ENCODE measurements at places on chromosomes 3 and 15.

GRCh38 chr3:192812743-192813383, 85.5 kb upstream of the FGF12 start:
- DNase-seq: no peak

- DNase-seq: no peak
Observed at GRCh38 chr3:18247139-18247695, 177.9 kb downstream of the SATB1 start.

DNA sequence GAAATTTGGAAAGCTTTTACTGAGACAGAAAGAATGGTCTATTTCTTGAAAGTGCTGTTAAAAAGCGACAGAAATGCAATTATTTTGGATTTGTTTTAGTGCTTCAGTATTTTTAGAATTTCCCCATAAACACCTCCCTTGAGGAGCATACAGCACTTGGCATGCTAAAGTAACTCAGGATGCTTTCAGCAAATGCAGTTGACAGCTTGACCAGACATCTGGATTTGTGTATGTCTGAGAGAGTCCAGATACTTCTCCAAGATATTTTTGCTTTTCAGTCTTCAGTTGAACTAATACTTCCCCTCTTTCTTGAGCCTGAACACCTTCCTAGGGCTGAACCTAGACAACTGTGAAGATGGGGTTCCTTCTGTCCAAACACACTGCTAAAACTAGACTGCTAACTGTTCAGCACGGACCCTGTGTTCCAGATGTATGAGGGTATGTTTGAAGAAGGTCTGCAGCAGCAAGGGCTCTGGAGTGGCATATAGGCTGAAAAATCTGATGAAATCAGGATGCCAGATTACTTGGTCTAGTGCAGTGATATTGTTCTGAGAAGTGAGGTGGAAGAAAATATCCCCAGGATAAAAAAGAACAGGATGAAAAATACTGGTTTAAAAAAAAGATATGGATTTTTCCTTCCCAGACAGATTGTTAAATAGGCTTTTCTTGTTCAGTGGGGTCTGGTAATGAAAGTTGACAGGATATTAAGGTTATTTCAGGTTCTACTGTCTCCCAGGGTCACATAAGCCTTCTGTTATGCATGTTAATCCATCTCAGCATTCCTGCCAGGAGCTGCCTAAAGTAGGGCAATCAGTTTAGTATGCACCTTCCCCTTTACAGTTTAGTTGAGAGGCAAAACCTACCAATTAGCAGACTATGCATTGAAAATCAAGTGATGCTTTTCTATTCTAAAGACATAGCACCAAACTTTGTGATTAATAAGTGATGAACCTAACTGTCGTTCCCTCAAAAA, 516.9 kb upstream of the TBL1XR1 start:
- no peak for DNase-seq

- DNase-seq: no peak
Observed at GRCh38 chr3:127858937-127859336, 36.6 kb upstream of the MGLL start.

- DNase-seq: no peak
Observed at GRCh38 chr3:124230998-124231397, 239.1 kb upstream of the ROPN1 start.

DNA sequence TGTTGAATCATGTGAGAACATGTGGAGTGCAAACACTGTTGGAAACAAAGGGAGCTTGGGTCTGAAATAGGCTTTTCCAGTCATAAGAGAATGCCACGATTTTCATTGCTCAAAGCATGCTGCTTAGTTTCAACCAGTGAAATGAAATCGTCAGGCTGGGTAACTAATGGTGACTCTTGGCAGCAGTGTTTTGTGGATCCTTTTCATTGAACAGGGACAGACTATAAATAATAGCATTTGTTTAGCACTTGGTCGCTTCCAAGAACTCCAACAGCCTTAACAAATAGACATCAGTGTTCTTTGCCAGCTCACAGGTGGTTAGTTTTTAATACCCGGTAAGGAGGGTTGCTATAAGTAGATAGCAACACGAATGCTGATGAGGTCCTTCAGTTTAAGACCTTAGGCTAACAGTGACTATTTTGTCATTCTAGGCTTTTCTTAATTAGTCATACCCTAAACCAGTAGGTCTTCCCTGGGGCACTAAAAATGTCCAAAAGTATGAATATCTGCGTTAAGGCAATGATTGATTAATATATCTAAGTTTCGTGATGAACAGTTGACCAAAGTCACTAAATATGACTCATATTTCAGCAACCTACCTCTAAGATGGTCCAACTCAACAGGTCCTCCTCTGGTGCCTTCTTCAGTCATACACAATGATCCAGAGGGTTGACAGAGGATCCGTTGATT, 15.8 kb downstream of the TP63 start:
- no peak for DNase-seq

DNA sequence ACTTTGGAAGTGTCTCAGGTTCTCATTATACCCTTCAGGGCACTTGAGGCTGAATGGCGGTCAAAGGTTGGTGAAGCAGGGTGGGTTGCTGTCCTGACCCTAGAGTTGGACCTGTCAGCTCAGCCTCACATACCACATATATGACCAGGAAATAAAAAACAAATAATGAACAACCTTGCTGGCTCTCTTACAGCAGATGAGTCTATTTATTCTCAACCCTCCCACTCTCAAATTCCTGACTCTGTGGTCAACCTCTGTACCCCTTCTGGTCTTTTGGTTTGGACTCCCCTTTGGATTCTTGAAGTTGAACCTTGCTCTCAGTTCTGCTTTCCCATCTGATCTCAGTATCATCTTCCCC, 16.9 kb downstream of the PPP2R3A start:
- no peak for DNase-seq

GRCh38 chr3:8113626-8114025, 388.0 kb upstream of the LMCD1 start:
- DNase-seq: no peak

GRCh38 chr15:76566276-76566675, 229.7 kb downstream of the ISL2 start:
- no peak for DNase-seq

DNA sequence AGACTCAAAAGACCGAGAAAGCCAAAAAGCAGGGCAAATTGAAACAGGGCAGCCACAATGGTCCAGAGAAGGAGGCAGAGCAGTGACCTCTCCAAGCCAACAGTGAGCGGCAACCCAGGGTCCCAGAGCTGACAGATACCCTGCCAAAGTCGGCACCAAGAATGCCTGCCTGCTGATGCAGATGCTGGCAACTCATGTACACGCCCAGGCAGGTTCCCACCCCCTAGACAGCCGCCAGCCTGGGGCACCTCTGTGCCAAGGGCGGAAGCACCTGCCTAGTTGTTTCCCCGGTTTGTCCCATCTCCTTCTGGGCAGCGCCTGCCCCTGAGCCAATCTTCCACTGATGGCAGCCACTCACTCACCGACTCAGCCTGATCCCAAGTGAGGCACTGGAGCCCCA, 22.1 kb downstream of the KLHL25 start:
- DNase-seq: no peak

DNA sequence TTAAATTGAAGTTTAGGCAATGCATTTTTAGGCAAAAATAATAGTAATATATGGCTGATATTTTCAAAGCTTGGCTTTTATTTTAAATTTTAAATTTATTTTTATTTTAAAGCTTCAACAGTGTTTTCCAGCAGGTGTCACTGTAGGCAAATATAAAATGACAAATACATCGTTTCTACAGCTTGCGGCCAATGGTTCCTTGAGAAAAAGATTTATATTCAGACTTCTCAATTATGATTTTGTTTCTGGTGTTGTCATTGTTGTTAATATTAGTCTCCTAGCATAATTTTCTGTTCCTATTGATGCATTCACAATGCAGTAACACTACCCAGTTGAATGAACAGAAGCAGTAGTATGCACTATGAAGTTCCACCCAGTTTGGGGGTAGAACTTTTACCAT, 220.7 kb upstream of the DNAJC19 start:
- no peak for DNase-seq

GRCh38 chr3:18346097-18346496, 79.0 kb downstream of the SATB1 start:
- no peak for DNase-seq

DNA sequence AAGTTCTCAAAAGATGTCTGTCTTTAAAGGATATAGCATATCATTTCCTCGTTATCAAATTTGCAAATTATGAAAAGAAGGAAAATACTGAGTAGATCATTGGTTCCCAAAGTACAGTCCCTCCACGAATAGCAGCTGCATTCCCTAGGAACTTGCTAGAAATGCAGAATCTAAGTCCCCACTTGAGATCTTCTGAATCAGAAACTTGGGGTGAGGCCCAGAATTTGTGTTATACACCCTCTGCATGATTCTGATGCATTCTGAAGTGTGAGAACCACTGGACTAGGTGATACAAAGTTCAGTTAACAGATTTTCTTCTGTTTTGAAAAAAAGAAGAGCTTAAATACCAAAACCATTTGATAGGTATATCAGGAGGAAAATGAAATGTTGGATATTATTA, 77.1 kb downstream of the SLC25A26 start:
- DNase-seq: no peak

GRCh38 chr3:134083626-134084241, 54.0 kb upstream of the SLCO2A1 start:
- DNase-seq: no peak

GRCh38 chr3:141392897-141393734, 24.8 kb downstream of the ZBTB38 start:
- no peak for DNase-seq

DNA sequence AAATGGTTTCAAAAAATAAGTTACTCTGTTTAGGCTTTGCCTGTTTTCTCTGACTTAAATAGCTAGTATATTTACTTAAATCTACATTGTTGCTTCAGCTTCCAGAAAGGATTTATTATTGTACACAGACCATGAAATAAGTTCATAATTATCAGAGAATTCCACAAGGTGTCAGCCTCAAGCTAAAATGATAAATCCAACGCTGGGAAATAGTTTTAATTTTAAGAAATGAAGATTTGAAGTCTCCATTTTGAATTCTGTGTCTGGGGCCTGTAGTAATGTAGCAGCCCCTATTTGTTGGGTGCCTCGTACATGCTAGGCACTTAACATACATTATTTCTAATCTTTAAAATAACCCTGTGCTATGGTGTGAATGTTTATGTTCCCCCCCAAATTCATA, 92.6 kb upstream of the KCNMB2 start:
- no peak for DNase-seq

DNA sequence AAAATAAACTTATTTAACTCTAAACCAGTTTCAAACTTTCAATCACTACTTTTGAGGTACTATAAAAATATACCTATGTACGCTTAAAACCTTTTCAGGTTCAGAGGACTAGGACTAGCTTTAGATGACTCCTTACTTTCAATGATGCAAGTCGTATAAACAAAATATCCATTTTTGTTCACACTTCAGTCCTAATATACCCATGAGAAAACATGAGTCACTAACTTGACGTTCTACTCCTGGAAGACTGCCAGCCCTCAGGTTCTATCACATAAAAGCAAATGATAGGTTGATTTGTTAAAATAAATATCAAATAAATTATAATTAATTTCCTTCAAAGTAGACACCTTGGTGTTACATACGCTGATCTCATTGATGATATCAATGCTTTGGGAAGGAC, 10.6 kb upstream of the P3H2 start:
- no peak for DNase-seq

DNA sequence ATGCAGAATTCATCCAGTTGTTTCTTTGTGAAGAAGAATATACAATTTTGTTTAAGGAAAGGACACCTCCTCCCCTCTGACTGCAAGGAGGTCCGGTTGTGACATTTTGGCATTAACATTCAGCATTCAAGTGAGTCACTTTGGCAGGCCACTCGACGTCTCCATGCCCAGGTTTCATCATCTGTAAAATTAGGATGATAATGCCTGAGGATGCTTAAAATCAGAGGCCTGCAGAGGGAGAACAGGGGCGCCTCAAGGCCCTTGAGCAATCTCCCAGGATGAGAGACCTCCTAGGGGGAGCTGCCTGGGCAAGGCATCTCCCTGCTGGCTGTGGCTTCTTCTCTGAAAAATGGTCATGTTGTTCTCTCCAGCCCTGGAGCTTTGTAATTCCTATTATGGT, 236.0 kb downstream of the CACNA2D3 start:
- DNase-seq: no peak

- DNase-seq: no peak
Observed at GRCh38 chr15:88043396-88043795, 213.1 kb downstream of the NTRK3 start.

- no peak for DNase-seq
Observed at GRCh38 chr3:133540896-133541674, 32.4 kb upstream of the CDV3 start.

DNA sequence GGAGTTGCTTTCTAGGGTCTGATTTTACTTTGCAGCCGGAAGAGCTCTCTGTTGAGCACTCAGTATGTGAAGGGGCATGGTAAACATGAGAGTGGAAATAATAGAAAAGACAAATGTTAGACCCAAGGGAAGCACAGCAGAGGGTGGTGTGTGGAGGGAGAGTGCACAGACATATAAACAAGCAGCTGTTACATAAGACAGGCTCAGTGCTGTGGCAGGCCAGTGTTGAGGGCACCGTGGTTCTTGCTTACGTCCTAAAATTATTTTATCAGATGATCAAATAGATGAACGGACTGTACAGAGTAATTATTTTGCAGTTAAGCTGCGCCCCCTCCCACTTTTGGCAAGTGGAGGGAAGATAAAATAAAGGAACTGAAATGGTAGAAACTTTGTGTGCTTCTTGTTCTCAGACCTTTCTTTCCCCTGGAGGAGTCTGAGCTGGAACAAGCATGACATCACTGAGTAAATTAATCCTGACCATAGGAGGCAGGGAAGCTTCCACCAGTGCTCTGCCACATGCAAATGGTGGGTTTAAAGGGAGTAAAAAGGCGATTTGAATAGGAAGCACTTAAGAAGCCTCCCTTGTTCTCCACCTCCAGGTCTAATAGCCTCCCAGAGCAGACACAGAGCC, 205.6 kb downstream of the IL20RB start:
- DNase-seq: no peak

DNA sequence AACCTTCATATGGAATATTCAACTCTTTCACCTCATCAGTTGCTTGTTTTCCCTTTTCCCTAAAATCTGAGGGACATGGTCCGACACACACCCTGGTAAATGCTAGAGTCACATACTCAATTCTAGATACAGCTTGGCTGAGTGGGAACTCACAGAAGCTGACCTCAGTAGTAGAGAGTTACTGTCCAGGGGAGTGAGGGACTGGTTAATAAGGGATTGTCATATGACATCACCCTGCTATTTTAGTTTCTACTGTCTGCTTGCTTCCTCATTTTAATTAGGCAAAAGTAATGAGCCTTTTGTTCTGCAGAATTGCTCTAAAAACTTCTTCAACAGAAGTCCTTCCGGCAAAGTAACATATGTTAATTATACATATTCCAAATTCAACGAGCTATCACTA, 244.5 kb downstream of the ZIC4 start:
- DNase-seq: no peak

GRCh38 chr3:137768361-137769321, 4.5 kb downstream of the SOX14 start:
- DNase-seq: no peak

- DNase-seq: no peak
Observed at GRCh38 chr3:31213869-31214486, 318.7 kb upstream of the STT3B start.

- no peak for DNase-seq
Observed at GRCh38 chr15:51328926-51329325, 9.5 kb downstream of the CYP19A1 start.

GRCh38 chr3:47405820-47406761, 25.3 kb downstream of the PTPN23 start:
- no peak for DNase-seq

- no peak for DNase-seq
Observed at GRCh38 chr3:17847156-17847555, 104.7 kb upstream of the TBC1D5 start.
